ENCODE measurements at places on chromosomes 7 and 10.

GRCh38 chr10:58758321-58758720 is 245.6 kb downstream of the BICC1 start:
- no peak for DNase-seq

- no peak for DNase-seq
These were observed 5.0 kb downstream of the ZYX start for GRCh38 chr7:143385891-143386781.

DNA sequence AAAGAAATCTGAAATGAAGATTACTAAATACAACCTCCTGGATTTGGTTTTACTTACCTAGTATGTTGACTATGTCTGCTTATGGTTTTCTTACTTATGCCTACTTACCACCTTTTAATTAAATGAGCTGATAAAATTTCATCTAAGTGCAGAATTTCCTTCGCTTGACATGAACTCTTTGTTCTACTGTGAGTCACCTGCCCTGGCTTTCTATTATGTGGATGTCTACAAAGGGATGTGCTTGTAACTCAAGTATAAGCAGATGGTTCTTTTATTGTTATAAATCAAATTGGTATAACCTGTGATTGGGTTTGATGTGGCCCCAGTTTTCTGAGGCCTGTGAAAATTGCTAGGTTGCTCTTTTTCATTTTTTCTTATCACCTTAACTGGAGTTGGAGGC is 389.1 kb upstream of the ANKRD30A start:
- no peak for DNase-seq

GRCh38 chr10:129922598-129923123 is 41.4 kb downstream of the EBF3 start:
- no peak for DNase-seq

GRCh38 chr10:133391761-133392518 is 2.0 kb upstream of the MTG1 start:
- no peak for DNase-seq

DNA sequence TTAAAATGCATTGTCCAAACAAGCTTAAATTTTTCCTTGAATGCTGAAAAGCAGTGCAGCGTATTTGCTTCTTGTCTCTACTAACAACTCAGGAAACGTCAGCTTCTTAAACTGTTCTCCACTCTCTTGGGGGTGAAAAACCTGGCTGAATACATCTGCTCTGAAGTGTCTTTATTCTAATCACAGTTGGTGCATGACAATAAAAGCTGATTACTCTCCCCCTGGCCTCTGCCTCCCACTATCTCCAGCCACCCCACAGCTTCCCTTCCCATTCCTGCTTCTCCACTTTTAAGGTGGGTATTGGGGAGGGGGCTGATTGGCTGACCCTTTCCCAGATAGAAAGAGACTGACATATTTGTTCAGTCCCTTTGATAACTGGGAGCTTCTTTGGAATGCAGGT is 456.0 kb downstream of the SORCS1 start:
- no peak for DNase-seq

DNA sequence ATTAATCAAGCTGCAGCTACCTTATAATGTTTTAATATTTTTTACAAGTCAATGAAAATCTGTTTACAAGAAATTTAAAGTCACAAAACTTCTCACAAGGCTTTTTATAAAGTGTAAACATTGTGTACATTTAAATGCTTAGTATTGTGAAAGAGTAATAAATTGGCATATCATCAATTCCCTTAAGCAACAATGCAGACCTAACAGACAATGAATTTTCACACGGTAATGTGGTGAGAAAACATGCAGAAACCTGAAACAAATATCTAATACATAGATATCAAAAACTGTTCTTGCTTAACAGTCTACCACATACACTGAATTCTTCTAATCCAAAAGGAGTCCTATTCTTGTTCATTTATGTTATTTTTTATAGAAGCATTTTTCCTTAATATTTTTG is 220.7 kb downstream of the CRPPA start:
- no peak for DNase-seq

DNA sequence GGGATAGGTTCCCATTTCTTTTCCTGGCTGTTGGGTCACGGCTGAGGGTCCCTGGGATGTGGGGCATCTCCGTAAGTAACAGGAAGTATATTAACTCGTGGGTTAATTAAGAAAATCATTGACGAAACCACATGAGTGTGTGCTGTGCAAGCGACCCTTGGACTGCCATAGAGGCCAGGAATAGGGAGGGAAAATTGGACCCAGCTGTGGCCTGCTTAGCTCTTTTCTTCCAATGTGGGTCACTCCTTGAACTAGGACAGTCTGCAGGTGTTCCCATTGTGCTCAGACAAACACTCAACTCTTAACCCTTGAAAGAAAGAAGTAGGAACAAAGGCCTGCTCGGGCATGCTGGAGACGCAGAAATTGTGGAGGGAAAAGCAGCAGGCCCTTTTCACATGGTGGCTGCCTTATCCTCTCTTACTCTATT is 25.6 kb upstream of the PLEKHA1 start:
- DNase-seq = no peak

DNA sequence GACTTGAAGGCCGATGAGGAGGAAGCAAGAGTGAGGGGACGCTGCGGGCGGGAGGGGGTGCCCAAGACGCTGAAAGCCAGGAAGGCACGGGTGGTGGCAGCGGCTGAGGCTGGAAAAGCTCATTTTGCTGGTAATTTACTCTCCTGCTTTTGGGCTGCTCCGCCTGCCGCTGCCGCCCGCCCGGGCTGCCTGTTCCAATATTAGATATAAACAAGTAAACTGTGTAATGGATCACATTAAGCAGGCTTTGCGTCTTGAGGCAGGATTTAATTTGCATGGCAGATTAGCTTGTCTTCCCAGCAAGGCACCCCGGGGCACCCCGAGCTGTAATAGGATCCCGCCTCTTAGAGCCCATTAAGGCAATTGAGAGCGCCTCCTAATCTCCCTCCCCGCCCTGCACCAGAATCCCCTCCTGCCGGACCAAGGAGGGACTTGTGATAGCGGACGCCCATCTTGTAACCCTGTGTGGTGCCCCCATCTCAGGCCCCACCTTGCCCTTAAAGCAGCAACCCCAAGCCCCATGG is 46.1 kb upstream of the SLF2 start:
- no peak for DNase-seq

GRCh38 chr10:9858816-9859215 is 1158.9 kb upstream of the CELF2 start:
- no peak for DNase-seq

GRCh38 chr7:121097577-121097976 is 109.1 kb downstream of the CPED1 start:
- no peak for DNase-seq

DNA sequence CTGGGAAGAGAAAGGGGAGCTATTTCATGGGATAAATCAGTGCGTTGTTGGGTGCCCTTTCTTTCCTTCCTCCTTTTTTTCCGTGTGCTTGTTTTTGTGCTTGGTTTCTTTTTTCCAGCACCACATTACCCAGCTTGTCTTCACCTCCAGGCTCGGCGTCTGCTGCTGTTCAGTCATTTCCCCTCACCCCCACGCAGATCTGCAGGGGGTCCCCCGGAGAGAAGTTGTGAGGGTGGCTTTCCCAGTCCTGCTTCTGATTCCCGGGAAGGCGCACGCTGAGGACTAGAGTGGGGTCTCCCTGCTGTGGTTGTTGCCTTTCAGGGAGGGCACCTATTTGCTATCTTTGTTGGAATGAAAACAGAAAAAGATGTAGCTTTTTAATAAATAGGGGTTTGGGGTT is 1.6 kb downstream of the CAMK1D start:
- no peak for DNase-seq

- DNase-seq = no peak
These were observed 701.3 kb upstream of the KCND2 start for GRCh38 chr7:119571666-119572065.

GRCh38 chr7:47622946-47623640 is 41.2 kb upstream of the TNS3 start:
- DNase-seq = peak; percentile 70

GRCh38 chr10:49367600-49367999 is 28.3 kb downstream of the DRGX start:
- DNase-seq = no peak

- DNase-seq = no peak
These were observed 37.4 kb upstream of the ARL4A start for GRCh38 chr7:12650080-12650479.

GRCh38 chr10:123863721-123864482 is 27.7 kb downstream of the CPXM2 start:
- no peak for DNase-seq

- DNase-seq = peak; percentile 64
These were observed 13.9 kb downstream of the DNAJC1 start for GRCh38 chr10:21989453-21990154.

DNA sequence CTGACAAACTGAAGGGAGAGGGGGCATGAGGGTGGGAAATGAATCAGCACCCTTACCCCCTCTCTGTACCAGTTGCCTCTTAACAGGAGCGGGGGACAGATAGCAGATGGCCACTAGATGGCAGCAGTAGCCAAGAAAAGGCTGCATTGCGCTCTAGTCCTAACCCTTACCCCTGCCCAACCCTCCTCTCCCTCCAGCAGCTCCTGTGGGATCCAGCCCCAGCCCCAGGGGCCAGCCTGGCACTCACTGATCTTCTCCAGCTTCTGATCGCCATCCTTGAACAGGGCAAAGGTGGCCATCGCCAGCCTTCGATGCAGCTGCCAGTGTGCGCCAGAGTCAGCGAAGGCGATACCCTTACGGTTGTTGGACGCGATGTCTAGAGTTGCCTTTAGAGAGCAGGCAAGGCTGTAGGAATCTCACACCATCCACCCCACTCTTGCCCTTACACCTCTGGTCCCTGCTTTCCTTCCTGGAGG is 2.2 kb downstream of the CYP17A1 start:
- peak; percentile 53 for DNase-seq

- DNase-seq = no peak
These were observed 895.7 kb downstream of the XPNPEP1 start for GRCh38 chr10:109027534-109028185.

DNA sequence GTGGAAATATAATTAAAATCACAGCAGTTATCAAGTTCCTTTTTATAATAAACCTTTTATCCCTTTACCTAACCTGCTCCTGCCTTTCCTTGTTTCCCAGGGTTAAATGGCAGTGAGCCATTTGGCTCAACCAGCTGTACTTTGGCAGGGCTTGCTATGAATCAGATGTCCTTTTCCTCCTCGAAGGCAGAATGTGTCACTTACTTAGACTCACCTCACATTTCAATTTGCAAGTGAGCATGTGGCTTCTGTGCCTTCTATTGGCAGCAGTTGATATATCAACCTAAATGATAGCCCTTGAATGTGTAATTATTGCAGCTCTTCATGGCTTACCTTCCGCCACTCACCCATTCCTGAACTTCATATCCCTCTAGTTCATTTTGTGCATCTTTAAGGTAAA is 301.7 kb downstream of the CSTF2T start:
- peak; percentile 74 for DNase-seq

DNA sequence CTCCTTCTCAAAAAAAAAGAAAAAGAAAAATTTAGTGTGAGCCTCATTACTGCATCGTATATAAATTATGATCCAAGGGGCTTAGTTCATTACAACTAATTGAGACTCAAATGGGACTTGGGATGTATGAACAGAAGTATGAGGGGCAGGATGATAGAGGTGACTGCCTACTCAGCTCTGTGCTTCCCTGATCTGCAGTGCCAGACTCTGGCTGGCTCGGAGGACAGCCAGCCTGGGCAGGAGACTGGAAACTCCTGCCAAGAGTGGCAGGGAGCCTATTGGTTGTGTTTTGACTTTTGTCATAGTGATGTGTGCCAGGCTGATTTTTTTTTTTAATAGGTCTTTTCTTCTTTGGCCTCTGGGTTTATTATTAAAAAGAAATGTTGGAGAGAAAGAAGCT is 73.8 kb upstream of the GTF2IRD1 start:
- no peak for DNase-seq

GRCh38 chr7:39321909-39322498 is 244.2 kb upstream of the YAE1 start:
- DNase-seq = no peak
